ENCODE measurements at places on chromosomes 6 and 20.

DNA sequence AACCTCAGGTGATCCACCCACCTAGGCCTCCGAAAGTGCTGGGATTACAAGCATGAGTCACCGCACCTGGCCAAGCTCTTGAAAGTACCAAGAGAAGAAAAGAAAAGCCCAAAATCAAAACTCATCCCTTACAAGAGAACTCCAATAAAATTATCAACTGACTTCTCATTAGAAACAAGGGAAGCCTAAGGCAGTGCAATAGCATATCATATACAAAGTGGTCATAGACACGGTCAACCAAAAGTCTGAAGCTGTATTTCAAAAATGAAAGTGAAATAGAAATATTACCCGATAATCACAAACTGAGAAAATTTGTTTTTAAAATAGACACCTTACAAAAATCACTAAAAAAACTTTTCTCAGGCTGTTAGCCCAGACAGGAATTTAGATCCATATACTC is 1321.1 kb upstream of the GJE1 start:
- DNase-seq = no peak

- peak; percentile 60 for DNase-seq
These were observed 106.1 kb downstream of the TNFAIP3 start for GRCh38 chr6:137973201-137973600.

DNA sequence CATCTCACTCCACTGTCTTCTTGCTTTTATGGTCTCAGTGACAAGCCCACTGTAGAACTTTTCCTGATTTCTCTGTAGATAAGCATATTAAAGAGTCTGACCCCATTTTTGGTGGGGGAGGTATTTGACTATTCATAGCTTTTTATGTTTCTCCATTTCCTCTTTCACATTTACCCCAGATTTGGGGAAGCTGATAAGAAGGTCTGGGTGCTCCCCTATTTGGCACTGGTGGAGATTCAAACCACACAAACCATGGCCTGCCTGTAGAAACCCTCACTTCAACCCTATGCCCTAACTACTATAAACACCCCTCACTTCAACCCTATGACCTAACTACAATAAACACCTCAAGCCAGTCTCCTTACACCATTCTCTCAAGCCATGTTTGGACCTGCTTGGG is 196.2 kb upstream of the SYNDIG1 start:
- no peak for DNase-seq

DNA sequence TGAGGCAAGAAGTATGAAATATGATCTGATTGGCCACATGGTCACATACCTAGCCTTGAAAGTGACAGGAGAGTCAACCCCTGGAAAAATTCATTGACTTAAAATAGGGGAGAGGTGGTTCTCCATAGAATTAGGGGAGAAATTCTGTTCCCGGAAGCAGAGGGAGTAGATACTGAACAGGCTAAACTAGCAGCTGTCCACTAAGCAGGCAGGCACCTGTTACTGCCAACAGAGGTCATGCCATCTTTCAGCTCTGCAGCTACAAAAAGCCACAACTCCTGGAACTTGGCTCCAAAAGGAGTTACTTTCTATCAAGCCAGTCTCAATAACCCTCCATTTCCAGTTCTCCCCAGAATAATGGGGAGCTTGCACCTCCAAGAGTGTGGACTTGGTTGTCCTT is 352.5 kb downstream of the MAFB start:
- no peak for DNase-seq

GRCh38 chr6:144955392-144955791 is 670.3 kb downstream of the UTRN start:
- no peak for DNase-seq

DNA sequence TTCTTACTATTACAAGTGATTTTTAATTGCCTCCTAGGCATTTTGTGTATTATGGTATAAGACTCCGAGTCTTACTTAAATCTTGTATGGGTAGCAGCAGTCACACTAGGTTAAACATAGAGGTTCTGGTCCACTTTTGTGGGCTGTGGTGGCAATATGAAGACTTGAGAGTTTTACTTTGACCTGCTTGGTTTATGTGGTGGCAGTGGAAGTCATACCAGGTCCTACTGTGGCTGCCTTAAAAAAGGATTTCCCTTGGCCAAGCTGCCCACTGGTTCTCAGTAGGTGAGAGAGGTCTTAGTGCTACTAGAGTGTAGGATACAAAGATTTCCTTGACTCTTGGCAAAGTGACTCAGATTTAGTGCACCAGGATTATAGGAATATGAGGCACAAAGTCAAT is 44.2 kb upstream of the NKAIN2 start:
- DNase-seq = no peak

GRCh38 chr6:128379577-128379976 is 140.8 kb downstream of the PTPRK start:
- DNase-seq = no peak

- no peak for DNase-seq
These were observed 428.8 kb upstream of the ID4 start for GRCh38 chr6:19408331-19408730.

- no peak for DNase-seq
These were observed 31.1 kb downstream of the CEBPB start for GRCh38 chr20:50221501-50222308.

DNA sequence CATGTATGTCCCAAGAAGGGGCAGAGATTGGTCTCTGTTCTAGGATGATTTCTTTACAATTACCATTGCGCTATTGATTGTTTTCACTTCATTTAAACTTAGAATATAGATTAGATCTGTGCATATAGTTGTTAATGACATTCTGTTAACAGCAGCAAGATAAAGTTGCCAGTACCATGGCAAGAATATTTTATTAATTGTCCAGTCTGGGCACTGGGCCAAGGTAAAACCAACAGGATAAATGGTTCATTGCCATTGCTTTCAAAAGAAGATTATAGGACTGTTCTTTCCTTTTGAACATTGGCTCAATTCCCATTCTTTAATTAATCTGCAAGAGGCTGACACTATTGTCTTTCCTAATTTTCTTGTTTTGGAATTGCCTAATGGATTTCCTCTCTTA is 592.4 kb downstream of the RFPL4B start:
- DNase-seq = no peak

DNA sequence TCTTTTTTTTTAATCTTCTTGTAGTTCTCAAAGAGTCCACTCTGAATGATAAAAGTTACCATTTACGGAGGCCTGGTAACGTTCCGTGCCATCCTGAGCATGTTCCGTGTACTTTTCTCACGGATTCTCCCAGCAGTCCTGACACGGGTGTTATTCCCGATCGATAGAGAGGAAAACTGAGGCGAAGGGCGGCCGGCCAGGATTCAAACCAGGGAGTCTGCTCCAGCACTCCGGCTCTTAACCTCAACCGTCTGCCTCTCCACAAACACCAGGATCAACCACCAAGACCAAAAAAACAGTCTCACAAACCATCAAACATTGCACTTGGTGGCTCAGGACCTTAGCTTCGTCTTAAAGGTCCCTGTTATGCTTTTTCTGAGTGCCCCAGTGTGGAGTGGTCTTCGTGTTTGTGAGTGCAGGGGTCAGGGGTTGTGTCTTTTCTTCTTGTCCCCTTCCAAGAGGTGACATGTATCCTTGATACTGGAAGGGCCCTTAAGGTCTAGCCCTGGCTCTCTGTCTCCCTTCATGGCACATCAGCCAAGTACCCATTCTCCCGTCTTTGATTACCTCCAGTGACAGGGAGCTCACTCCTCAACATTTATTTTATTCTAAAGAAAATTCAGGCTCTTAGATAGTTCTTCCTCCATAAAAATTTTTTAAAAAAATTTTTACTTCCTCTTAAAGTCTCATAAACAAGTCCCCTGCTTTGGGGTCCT is 35.1 kb downstream of the SRC start:
- no peak for DNase-seq

GRCh38 chr6:154247119-154247861 is 109.3 kb downstream of the IPCEF1 start:
- DNase-seq = no peak

- peak; percentile 10 for DNase-seq
These were observed 192.3 kb downstream of the GJA1 start for GRCh38 chr6:121627761-121628160.

DNA sequence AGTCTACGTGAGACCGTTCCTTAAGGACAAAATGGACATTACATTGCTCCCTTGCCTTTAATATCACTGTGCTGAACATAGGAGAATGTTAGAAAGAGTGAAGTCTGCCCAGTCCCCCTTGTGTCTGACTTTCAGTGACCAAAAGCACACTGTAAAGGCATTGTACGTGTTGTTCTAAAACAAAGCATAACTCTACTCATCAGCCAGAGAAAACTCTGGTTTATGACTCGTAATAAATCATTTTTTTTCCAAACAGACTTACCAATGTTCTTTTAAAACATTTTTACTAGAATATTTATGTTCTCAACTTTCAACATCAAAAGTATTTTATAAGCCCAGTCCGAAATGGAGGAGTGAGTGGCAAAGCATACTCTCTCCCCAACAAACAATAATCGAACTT is 262.5 kb downstream of the GJA1 start:
- no peak for DNase-seq

DNA sequence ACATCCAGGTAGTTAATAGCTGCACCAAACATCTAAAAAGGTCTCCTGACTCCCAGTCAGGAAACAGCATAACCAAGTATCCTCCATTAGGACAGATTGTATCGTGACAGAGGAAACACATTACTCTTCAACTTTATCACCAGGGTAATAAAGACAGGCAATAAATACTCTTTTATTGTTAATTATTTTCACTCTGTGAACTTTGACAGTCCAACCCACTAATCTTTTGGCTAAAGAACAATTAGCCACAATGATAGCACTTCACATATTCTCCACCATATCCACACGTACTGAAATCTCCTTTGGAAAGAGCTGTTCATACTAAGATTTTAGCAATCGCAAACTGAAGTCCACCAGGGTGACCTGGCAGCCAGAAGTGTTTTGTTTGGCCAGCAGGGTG is 46.4 kb downstream of the ARHGAP18 start:
- no peak for DNase-seq

GRCh38 chr6:37260040-37260439 is 2.1 kb upstream of the TMEM217 start:
- no peak for DNase-seq

- no peak for DNase-seq
These were observed 339.6 kb upstream of the CITED2 start for GRCh38 chr6:139713900-139714506.

GRCh38 chr6:9543649-9544048 is 871.2 kb downstream of the TFAP2A start:
- no peak for DNase-seq

DNA sequence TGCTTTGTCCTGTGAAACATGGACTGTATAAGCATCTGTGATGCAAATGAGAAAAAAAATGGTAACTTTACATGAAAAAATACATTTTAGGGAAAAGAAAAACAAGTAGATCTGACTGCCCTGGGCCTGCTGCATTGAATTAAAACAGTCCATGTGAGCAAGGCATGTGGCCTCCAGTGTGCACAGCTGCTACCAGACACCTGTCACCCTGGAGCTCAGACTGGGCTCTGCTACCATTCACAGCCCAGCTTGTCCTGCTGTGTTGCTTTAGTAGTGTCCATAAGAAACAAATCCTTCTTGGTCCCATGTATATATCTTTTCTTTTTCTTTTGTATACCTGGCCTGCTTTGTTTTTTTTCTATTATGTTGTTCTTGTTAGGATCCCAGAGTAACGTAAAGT is 315.9 kb downstream of the NKAIN2 start:
- DNase-seq = no peak

DNA sequence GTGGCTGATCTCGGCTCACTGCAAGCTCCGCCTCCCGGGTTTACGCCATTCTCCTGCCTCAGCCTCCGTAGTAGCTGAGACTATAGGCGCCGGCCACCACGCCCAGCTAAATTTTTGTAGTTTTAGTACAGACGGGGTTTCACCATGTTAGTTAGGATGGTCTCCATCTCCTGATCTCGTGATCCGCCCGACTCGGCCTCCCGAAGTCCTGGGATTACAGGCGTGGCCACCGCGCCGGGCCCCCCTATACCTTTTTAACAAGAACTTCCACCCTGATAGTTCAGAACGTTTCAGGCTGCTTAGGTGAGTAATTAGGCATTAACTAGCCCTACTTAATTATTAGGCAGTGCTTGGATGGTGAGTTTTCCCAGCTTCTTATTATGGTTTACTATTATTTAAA is 552.5 kb downstream of the BCKDHB start:
- DNase-seq = no peak

DNA sequence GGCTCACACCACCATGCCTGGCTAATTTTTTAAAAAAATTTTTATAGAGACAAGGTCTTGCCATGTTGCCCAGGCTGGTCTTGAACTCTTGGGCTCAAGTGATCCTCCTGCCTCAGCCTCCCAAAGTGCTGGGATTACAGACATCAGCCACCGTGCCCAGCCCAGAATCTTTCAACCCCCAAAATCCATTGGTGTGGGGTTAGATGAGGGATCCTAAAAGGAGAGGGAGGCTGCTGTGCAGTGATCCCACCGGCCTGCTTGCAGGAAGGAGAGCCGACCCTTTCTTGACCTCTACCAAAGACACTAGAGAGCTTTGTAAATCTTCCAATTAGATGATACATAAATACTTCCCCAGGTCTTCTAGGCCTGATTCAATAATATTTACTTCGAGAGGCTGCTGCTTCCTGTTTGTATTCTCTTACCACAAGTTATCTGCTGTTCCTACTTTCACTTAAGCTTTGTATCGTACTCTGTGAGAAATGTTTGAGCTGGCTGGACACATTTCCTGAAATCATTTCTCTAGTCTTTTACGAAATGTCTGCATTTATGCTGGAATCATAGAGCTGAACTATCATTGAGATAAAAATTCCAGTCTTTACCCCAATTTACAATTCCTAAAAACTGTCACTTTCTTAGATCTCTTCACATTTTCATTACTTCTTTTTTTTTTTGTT is 49.3 kb upstream of the IER3 start:
- peak; percentile 37 for DNase-seq

DNA sequence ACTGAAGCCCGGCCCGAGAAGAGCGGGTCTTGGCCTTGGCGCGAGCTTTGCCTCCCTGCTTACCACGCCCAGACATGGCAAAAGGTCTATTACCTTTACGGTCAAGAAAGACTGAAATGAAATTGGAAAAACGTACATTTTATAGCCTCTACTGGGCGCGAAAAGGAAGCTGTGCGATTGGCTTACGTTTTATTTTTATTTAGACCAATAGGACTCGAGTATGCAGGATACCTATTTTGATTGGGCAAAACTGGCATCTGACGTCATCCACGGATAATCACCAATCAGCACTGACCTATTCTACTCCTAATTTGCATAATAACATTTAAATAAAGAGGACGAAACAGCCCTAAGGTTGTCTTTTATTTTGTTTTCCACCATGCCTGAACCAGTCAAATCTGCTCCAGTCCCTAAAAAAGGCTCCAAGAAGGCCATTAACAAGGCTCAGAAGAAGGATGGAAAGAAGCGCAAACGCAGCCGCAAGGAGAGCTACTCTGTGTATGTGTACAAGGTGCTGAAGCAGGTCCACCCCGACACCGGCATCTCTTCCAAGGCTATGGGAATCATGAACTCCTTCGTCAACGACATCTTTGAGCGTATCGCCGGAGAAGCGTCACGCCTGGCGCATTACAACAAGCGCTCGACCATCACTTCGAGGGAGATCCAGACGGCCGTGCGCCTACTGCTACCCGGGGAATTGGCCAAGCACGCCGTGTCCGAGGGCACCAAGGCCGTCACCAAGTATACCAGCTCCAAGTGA is 97.4 kb downstream of the OR2B2 start:
- peak; percentile 78 for DNase-seq
